ENCODE measurements at places on chromosomes 1 and 21.
A peak's percentile ranks its signal among the peaks of the same experiment; 100 is the strongest.

- no peak for DNase-seq
These were observed 5.2 kb upstream of the SH2D2A start for GRCh38 chr1:156821801-156822200.

GRCh38 chr1:245195398-245195797 lies 40.6 kb downstream of the KIF26B start:
- no peak for DNase-seq

- DNase-seq, result no peak
These were observed 5.2 kb upstream of the KRTAP19-8 start for GRCh38 chr21:31043471-31043870.

GRCh38 chr1:232872738-232873137 lies 67.5 kb downstream of the MAP10 start:
- DNase-seq, result no peak

DNA sequence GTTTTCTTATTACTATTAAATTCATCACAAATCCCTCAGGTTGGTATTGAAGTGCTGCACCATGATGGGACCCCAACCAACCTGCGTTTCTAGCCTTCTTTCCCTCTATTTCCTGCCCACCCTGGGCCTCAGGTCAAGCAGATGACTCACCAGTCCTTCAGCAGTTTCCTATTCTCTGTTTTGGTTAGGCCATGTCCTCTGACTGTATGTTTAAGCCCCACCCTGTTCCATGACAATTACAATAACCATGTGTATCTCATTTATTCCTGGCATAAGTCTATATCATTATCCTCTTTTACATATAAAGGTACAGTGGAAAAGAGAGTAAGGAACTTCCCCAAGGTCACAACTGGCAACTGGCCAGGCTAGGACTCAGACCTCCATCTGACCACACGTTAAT lies 5.3 kb upstream of the FAM78B start:
- no peak for DNase-seq

DNA sequence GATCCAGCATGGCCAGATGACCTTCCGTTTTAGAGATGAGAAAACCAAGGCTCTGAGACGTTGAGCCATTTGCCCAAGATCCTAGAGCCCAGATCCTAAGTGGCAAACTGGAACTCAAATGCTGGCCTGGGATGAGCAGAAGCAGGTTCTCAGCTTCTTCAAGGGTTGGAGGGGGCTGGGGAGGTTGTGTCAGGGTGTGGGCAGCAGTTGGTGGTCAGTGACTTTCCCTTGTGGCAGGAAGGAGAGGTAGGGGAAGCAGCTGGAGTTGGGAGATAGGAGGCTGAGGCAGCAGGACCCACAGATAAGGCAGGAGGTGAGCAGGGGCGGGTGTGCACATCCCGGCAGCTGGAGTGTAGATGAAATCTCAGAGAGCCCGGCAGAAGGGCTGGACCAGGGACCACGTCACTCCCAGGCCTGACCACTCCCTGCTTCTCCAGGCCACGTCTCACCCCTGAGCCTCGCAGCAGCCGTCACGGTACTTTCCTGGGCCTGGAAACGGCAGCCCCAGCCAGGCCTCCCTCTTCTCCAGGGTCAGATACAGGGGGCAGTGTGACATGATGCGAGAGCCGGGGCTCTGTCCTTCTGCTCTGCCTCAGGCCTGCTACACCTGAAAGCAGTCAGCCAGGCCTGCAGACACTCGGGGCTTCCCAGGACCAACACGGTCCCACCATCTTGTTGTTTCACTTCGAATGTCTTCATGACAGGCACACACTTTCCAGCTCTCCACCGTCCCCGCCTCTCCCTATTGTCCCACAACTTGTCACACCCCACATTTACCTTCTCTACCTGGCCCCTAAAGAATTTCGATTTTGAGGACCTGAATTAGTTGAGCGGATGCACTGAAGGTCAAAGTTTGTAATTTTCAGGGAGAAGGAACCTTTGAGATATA lies 11.5 kb upstream of the LAPTM5 start:
- no peak for DNase-seq

GRCh38 chr1:52679048-52679447 lies 19.1 kb downstream of the COA7 start:
- no peak for DNase-seq

DNA sequence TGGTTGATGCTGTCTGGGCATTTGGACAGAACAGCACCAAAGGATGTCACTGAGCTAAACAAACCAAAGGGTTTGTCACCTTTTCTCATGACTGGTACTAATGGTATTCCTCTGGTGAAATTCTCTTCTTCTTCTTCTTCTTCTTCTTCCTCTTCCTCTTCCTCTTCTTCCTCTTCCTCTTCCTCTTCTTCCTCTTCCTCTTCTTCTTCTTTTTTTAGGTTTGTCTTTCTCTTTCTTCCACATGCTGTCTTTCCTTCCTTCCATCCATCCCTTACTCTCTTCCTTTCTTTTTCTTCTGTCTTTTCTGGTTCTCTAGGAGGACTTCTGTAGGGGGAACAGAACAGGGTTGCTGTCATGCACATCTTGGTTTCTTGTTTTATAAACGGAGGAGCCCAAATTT lies 9.3 kb upstream of the IGFN1 start:
- DNase-seq, result no peak

- DNase-seq, result no peak
These were observed 304.5 kb downstream of the TTLL7 start for GRCh38 chr1:83694449-83694848.

DNA sequence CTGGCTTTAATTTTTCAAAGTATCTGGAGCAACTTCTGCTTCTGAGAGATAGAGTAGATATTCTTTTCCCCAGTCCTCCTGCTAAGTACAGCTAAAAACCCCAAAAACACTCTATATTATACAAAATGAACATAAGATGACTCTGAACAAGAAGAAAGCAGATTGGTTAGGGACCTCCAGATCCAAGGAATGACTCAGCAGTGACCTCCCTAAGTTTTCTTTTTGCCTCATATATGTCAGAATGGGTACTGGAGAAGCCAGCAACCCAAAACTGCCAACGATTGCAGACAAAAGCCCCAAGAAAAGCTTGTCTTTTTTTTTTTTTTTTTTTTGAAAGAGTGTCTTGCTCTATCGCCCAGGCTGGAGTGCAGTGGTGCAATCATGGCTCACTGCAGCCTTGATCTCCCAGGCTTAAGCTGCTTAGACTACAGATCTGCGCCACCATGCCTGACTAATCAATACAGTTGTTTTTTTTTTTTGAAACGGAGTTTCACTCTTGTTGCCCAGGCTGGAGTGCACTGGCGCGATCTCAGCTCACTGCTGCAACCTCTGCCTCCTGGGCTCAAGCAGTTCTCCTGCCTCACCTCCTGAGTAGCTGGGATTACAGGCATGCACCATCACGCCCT lies 22.7 kb downstream of the NDUFS5 start:
- no peak for DNase-seq

GRCh38 chr1:53293123-53293522 lies 34.7 kb downstream of the LRP8 start:
- no peak for DNase-seq

DNA sequence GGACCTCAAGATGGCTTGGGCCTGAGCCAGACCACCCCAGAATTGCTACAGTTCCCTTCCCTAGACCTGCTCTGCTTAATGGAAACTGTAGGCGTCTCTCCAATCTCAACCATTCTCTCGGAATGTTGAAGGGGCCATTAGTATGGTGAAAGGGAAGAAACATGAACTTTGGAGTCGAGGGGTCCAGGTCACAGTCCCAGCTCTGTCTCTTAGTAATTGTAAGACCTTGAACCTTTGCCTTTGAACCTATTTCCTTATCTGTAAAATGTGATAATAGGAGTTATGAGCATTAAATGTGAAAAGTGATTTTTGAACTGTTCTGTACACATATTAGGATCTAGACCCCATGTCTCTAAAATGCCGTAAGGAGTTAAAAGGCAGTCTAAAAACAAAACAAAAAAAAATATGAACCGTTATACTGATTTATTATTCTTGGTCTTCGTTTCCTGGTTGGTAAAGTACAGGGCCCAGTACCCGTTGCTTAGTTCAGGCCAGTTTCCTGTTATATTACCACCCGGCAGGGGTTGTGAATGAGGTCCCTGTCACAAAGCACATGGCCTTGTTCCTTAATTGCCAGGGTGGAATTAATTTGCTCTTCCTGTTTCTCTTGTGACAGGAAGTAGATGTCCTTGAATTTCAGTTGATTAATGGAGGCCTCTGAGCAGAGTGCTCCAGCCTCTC lies 42.3 kb downstream of the TCEANC2 start:
- DNase-seq, result peak; percentile 0

GRCh38 chr1:230340526-230341161 lies 85.5 kb downstream of the PGBD5 start:
- no peak for DNase-seq

DNA sequence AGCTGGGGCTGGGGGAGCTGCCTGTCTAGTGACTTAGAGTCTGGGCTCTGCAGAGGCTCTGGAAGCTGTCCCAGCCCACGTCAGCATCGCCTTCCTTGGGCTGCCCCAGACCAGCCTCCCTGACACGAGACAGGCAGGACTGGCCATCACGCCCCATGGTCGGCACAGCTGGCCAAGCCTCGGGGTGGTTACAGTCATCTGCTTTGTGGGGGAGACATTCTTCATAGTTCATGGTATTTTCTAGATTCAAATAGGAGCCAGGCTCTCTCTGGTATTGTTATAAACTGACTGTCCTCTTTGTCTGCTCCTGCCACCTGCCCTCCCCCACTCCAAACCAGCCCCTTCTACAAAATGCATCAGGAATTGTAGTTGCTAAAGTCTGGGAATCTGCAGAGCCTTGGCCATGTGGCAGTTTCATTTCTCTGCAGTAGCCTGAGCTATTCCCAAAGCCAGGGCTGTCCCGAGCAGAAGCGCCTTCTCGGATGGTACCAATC lies 29.4 kb downstream of the OLFML2B start:
- DNase-seq, result no peak

- DNase-seq, result no peak
These were observed 76.3 kb downstream of the ADARB1 start for GRCh38 chr21:45150638-45151131.

DNA sequence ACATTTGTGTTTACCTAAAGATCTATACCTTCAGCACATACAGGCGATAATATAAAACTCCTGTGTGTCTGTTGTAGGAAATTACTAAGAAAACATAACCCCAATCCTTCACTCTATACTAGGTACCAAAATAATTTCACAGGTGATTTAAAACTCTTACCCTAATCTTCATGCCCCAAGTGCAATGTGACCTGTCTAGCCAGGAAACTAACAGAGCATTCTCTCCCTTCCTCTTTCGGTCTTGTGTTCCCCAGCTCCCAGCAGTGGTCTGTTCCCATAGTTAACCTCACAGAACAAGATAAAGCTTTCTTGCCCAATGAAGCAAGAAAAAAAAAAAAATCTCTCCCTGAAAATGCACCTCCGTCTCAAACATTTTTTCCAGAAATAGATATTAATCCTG lies 493.5 kb downstream of the DPYD start:
- no peak for DNase-seq

GRCh38 chr1:18908911-18909771 lies 6.8 kb upstream of the ALDH4A1 start:
- no peak for DNase-seq

DNA sequence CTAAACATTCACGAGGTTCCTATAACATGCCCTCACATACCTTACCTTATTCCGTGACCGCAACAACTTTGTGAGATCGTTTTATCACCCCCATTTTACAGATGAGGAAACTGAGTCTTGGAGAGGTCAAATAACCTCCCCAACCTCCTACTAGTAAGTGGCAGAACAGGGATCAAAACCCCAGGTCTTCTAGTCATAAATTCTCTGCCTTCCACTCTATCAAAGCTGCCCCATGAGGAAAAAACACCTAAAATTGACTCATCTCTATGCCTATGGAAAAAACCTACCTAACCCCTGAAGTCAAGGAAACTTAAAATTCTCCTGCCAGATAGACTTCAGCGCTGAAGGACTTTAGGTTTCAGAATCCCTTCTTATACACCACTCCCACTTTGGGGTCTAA lies 69.5 kb upstream of the ERRFI1 start:
- no peak for DNase-seq

GRCh38 chr1:210185063-210185462 lies 47.5 kb upstream of the SERTAD4 start:
- DNase-seq, result no peak

DNA sequence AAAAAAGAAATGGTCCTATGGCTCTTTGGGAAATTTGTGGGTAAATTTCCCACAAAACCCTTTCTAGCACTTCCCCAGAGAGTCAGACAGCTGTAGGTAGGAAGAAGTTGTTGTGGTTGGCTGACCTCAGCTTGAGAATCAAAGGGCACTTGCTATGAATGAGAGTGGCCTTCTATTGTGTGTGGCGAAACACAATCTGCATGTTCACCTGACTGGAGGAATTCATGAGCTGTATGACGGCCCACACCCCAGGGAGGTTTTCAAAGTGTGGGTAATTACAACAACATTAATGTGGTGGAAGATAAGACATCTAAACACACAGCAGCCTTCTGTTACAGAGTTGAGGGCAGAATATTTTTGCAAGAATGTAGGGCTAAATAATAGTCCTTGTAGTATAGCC lies 38.8 kb downstream of the NGF start:
- DNase-seq, result no peak

GRCh38 chr1:212484701-212485570 lies 52.2 kb downstream of the NENF start:
- no peak for DNase-seq

- no peak for DNase-seq
These were observed 27.3 kb downstream of the KIAA2013 start for GRCh38 chr1:11898831-11899467.

GRCh38 chr1:69737527-69738185 lies 169.9 kb downstream of the LRRC7 start:
- DNase-seq, result peak; percentile 50

DNA sequence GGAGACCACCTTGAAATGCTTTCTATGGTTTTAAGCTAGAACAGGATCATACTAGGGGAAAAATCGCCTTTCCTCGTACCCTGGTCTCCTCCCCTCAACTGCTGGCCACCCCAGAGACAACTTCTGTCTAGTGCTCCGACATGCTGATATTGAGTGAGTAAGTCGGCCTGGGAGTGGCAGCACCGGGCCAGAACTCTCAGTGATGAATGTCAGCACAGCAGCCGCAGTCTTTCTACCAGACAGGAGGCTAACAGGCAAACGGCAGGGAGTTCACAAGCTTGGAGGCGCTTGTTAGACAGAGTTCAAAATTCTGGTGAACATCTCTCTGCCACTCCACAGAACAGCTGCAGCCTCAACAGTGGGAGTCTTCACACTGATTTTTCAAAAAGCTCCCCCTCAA lies 716.9 kb downstream of the ADGRL2 start:
- no peak for DNase-seq

GRCh38 chr1:228378090-228378872 lies 28.4 kb downstream of the TRIM11 start:
- DNase-seq, result peak; percentile 92

DNA sequence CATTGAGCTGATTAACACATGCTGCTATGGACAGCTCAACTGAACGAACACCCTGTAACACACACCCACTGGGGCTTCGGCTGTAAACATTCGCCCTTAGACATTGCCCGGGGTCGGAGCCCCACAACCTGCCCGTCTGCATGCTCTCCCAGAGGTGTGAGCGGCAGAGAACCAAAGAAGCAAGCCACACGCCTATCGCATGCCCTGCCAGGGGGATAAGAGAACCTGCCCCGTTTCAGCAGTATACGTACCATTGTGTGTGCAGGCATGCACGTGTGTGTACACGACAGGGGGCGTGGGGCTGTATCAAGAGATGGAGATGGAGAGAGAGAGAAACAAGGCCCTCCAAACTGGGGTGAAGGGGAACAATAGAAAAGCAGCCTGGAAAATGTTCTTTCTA lies 9.9 kb upstream of the DESI2 start:
- no peak for DNase-seq
